ENCODE measurements at places on chromosomes 5 and 9.

DNA sequence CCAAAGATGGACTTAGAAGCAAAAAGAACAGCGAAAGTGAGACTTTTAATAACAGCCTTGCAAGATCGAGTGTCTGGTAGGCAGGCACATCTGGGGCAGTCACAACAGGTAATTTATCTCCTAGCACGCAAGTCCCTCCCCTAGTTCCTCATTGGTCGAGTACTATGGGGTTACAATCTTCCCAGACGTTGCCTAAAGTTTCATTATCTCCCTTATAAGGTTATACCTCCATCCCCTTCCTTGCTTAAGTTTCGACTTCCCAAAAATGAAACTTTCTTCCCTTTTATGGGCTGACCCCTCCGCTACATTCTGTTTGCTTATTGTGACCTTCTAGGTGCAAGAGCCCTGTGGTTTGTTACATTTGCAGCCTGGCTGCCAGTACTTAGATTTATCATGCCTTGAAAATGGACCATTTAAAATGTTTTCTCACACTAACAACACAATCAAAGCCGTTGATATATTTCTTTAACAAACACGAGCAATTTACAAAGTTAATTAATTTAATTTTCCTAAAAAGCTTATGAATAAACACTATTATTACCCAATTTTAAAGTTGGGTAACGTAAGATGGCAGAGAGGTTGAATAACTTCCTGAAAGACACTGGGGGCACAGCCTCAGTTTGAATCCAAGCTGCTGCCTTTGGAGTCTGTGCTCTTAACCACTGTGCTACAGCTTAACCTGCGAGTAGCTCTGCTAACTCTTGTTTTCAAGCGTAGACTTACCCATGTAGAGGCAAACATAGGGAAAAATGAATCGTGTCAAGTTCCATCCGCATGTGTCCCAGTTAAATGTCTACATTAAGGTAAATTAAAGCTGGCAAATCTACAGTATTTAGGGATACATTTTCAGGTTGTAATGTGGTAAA lies 91.7 kb downstream of the EDIL3 start:
- no peak for DNase-seq

GRCh38 chr5:34703767-34704713 lies 47.9 kb downstream of the RAI14 start:
- no peak for DNase-seq

DNA sequence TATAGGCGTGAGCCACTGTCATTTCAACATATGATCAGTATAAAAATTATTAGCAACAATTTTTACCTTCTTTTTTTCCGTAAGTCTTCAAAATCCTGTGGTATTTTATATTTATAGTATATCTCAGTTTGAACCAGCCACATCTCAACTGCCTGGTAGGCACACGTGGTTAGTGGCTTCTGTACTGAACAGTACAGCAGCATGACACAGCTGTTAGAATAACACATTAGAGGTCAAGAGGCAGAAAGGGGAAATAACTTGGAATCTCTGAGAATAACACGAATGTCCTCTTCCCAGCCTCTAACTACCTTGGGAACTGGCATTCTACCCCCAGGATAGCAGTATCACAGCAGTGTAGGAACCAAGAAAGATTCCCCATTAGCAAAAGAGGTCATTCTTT lies 108.5 kb upstream of the IQGAP2 start:
- DNase-seq = no peak

GRCh38 chr5:31531543-31531887 lies 378 bp downstream of the DROSHA start:
- DNase-seq = no peak

DNA sequence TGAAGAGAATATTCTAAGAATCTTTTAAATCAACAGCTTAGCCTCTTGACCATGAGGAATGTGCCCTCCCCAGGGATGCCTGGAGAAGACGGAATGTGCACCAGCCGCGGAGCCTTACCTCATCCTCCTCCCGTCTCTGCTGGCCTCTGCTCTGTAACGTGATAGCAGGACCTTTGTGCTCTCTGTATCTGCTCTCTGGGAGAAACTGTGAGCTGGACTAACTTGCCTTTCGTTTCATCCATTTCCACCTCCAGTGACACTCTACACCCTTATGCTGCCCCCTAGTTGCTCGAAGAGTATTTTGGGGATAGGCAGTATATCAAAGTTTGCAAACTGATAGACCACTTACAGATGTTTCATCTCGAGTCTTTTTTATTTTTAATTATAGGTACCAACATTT lies 141.4 kb downstream of the NPR3 start:
- DNase-seq = no peak

DNA sequence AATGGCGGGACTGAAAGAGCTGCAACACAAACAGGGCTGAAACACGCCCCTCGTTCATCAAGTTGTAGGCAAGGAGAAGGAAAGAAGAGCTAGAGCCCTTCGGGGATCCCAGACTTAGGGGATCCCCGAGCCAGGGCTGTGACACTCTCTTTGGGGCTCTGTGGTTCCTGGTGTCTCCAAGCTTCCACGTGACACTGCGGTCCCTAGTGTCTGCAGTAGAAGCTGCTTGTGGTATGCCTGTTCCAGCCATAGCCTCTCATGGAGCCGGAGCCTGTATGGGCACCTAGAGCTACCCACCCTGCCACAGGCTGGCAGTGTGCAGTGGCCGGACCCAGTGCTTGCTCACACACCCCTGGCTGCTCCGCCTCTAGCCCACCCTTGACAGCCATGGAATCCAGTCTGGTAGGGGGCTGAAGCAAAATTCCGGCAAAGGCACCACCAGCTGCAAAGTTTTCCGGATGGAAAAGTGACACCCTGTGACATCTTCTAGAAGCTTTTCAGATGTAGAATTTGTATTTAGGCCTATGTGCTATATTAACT lies 1439.6 kb upstream of the ACO1 start:
- DNase-seq = no peak

GRCh38 chr5:35854248-35854647 lies 2.4 kb upstream of the IL7R start:
- no peak for DNase-seq

DNA sequence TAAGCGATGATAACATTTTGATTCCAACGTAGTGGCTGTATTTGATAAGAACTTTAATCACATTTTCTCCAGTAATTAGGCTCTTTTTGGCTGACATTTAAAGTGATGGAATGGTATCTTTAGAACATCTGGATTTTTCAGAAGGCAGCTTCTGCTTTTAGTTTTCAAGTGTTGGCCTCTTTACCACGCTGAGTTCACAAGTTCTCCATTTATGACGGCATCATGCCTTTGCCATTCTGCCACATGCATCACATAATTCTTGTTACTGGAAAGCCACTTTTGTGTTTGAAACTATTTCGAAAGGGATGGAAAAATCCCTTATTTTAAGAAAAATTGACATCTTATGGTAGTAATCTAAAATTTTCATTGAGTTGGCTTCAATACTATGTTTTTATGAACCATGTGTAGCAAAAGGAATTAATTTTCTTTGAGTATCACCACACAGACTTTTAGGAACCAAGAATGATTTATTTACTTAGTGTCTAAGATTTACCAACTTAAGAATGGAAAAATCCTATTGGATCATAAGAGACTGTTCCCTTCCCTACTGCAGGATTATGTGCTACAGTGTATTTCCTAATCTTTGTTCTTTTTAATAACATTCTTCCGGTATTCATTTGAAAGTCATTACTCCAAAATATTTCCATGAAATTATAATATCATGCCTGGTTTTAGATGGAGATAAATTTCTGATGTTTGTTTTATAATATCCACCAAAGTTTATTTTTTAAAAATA lies 344.2 kb downstream of the ADGRV1 start:
- peak; percentile 67 for DNase-seq

GRCh38 chr9:91119142-91119541 lies 242.6 kb downstream of the AUH start:
- peak; percentile 65 for DNase-seq

DNA sequence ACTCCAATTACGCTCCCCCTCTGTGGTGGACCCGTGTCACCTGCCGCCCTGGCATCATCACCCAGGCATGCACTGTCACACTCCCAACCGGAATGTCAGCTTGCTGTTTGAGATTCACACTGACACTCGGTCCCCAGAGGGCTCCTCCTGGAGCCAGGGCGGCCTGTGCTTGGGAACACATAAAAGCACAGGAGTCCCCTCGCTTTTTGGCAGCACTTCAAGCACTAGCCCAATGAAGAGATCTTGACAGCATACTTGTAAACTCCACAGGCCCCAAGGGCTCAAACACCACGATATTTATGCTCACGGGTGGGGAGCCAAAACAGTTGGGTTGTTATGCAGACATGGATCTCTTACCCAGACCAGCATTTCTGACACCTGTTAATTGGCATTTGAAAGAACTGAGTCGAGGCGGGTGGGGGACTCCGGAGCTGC lies 90.8 kb upstream of the EGFLAM start:
- no peak for DNase-seq

DNA sequence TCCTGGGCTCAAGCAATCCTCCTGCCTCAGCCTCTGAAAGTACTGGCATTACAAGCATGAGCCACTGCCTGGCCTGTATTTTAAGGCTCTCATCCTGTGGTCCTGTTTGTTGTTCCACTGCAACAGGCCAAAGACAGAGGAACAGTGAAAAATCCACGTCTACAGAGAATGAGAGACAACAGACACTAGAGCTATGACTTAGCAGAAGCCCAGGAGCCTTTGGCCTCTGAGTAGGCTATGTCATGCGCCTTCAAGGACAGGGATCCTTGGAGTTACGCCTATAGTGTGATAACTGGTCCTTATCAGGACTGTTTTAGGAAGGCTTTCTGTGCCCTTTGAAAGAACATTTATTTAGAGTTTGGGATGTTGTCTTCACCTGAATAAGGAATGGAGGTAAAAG lies 10.5 kb downstream of the POC5 start:
- no peak for DNase-seq

DNA sequence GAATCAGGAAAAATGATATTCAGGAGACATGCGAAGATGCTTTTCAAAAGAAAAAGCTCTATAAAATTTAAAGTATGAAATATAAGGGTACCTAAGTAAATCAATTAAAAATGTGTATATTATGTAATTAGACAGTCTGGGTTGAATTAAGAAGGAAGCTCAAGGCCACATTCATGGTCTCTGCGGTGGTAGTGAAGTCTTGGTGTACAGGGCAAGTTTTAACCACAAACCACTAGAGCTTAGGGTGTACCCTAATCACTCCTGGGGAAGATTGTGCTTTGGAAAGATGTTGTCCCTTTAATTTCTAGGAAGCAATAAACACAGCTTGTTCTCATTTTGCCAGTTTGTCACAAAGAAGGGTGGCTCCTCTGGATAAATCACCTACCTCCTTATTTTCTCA lies 287.2 kb upstream of the ZNF608 start:
- DNase-seq = no peak

GRCh38 chr5:32446630-32447029 lies 2.1 kb upstream of the ZFR start:
- no peak for DNase-seq

GRCh38 chr5:166032601-166033000 lies 2258.8 kb upstream of the WWC1 start:
- no peak for DNase-seq

GRCh38 chr5:103407402-103407801 lies 148.8 kb downstream of the MACIR start:
- DNase-seq = no peak

- DNase-seq = no peak
Observed at GRCh38 chr5:123505633-123506032, 6.3 kb upstream of the CSNK1G3 start.

DNA sequence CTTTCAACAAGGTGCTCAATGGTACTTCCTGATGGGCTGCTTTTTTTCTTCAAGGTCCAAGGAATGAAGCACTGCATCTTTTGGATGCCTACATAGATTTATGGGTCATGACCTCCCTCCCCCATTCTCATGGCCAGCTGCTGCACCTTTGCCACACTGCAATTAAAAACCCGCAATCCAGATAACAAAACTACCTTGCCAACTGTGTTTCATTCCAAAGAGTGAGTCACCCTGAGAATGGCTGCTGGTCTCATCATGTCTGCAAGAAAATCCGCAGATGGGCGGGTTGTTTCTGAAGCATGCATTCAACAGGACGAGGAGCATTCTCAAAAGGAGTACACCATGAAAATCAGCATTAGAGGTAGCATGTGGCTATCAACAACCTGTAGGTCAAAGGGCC lies 139.8 kb downstream of the ELAVL2 start:
- no peak for DNase-seq

GRCh38 chr5:58327289-58327688 lies 132.6 kb downstream of the PLK2 start:
- no peak for DNase-seq

- no peak for DNase-seq
Observed at GRCh38 chr9:3508078-3508431, 17.7 kb downstream of the RFX3 start.
